Activated T-helper 17 cell treated with anti-CD3 and anti-CD28 coated beads, Interleukin-2, amount 50 U/mL, for 72 hours (primary cell): ENCODE measurements at places on chromosomes 16 and 17. TPM values are rescaled to one million over a fixed set of nuclear protein-coding genes. Genes with fewer than 3 reads are reported as not detected.
A peak's percentile ranks its signal among the peaks of the same experiment; 100 is the strongest.

Gene MYH2
- not detected for total RNA-seq

Gene SLC35G6
- not detected for total RNA-seq

Gene LGALS3BP
- total RNA-seq = 44.8 TPM

Gene CCDC92B
- total RNA-seq = 0.11 TPM

GRCh38 chr16:82862057-82862456, 235.3 kb downstream of the CDH13 start:
- ATAC-seq = no peak

DNA sequence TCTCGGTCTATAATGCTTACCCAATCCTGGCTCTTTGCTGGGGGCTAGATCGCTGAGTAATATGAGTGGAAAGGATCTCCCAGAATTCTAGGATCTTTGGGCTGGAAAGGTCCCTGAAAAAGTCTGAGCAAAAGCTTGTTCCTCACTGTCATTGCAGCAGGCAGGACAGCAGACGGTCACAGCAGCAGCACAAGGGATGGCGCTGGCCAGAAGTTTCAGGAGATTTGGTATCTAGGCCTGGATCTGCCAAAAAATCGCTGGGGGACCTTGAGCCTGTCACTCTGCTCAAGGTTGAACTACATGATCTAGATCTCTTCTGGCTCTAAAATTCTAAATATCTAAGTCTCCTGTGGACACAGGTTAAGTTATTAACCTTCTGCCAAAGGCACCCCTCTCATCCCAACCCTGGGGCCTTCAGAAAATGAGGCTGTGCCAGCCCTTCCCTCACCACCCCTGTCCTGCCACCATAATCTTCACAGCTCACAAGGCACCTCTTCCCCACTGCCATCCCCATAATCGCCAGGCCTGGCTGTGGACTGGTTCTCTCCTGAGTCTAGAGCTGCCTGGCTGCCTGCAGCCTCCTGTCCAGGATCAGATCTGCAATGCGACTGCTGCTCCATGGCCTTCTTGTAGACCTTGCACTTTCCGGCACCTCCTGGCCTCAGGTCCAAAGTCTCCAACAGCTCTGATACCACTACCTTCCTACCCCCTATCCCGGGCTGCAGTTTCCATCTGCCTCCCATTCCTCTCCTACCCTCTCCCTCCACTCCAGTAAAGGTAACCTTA, 10.2 kb downstream of the MYO18A start:
- ATAC-seq = no peak

- ATAC-seq = no peak
These were observed 19.3 kb downstream of the CMTM3 start for GRCh38 chr16:66623755-66624154.

- ATAC-seq = no peak
These were observed 623.2 kb upstream of the ZFHX3 start for GRCh38 chr16:73670836-73671820.

GRCh38 chr16:6232056-6232455, 1100.6 kb upstream of the RBFOX1 start:
- no peak for ATAC-seq

DNA sequence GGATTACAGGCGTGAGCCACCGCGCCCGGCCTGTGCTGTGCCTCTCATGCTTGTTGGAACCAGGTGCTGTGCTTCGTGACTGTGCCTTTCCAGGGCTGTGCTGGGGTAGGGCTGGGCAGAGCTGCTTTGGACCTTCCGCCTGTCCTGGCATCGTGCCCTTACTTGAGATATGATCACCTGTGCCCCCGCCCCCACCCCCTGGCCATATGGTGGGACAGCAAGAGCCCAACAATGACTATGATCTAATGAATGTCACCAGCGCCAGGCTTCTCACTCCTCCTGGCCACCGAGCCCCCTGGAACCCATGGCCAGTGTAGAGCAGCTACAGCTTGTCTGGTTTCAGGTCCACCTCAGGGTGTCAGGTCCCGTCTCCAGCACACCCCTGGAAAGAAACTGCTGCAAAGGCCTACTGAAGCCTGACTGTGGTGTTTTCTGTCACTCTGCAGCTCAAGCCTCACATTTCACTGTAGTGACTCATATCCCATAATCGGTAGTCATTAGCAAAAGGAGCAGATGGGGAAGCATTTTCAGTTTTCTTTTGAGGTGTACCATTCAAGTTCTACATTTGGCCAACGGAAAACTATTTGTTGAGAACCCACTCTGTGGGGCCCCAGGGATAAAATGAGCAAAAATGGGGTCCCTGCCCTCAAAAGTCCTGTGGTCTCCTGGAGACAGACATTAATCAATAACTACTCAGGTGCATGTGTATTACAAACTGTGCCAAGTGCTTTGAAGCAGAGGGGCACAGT, 22.1 kb downstream of the FCSK start:
- ATAC-seq = peak; percentile 96

DNA sequence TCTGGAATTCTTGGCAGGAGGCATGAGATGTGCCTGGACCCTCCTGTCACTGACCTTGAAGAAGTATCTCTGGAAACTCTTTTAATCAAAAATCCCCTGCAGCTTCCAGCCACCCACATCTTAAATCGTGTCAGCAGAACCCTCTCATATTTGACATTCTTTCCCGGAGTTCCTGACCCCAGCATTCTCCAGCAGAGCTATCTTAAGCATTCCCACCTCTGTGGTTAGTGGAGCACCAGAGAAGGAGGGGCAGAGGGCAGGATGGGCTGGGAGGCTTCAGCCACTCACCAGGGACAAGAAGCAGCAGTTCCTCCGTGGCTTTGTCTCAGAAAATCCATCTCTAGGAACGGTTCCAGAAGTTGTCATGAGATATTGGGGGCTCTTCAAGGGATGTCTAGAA, 149.9 kb downstream of the RGS9 start:
- no peak for ATAC-seq
